ENCODE measurements at places on chromosomes 7 and 10.
A peak's percentile ranks its signal among the peaks of the same experiment; 100 is the strongest.

DNA sequence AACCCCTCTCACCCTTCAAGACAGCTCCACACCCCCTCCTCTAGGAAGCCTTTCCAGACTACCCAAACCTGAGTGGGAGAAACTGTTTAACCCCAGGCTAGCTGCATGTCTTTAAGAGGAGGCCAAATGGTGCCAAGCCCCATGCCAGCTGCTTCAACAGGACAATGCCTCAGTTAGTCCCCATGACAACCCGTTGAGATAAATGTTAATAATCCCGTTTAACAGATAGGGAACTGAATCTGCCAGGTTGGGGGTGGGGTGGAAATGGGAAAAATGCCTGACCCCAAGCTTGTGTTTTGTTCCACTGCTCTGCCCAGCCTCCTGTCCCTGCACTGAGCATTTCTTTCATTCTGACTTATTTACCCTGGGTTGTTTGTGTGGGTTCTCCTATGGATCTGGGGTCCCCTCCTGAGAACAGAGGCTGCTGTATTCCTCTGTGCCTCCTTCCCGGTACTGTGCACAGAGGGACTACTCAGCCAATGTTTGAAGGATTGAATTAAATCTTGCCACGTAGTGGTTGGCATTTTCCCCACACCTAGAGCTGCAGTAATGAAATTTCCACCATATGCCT lies 452.6 kb upstream of the ZMIZ1 start:
- no peak for DNase-seq

DNA sequence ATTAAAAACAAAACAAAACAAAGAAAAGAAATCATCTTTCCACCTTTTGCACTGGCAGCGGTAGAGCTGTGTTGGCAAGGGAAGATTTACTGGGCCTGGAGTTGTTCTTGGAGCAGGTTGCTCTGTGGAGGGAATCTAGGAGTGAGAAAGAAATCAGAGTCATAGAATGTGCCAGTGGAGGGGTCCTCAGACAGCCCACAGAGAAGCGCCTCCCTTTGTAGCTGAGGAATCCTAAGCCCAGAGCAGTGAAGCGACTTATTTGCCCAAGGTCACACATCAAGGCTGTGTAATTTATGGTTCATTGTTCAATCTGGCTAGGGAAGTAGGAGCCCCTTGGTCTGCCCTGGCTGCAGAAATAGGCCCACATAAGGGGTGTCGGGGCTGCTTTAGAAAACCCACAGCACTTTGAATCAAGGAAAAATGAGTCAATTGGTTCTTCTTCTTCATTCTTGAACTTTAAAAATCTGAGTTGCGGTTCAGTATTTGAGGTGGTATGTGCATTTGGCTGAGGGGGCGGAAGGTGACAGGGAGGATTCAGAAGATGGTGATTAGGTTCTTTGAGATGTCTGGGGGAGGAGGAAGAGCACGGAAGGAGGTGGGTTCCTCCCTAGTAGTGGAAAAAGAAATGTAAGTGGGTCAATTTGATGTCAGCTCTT lies 253.7 kb downstream of the PTEN start:
- DNase-seq: no peak

GRCh38 chr10:132470410-132471124 lies 67.0 kb upstream of the INPP5A start:
- no peak for DNase-seq

- no peak for DNase-seq
Observed at GRCh38 chr7:113338071-113338696, 219.8 kb upstream of the SMIM30 start.

DNA sequence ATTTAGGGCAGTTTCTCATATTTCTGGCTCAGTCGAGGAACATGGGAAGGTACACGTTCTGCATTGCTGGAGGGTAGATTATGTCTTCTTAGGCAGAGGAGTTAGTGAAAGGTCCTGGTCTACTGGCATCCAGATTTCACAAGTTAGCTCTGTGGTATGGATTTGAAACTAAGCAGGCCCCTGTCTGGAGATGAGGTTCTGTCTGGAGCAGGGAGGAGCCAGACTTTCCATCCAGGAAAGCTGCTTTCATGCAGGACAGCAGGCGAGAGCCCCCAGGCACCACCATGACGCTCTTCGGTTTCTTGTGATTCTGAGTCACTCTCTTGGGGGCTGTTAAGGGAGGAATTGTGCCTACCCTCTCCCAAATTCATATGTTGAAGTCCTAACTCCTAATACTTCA lies 184.3 kb downstream of the KIAA1217 start:
- DNase-seq: no peak

DNA sequence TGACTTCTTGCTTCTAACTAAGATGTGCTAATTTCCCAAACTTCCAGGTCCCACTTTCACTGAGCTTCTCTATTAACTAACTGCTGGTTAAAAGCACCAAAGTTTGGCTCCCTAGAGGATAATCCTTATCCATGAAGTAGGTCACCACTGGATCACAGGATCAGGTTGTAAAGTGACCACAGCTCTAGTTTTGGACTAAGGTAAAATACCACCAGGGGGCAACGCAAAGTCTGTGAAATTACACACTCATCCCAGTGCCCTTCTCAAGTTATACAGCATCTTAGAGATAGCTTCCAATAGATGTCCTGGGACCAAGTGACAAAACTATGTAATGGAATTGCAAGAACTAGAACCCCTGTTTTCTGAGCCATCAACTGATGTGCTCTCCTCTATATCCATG lies 116.4 kb upstream of the ASAH2 start:
- peak; percentile 49 for DNase-seq

DNA sequence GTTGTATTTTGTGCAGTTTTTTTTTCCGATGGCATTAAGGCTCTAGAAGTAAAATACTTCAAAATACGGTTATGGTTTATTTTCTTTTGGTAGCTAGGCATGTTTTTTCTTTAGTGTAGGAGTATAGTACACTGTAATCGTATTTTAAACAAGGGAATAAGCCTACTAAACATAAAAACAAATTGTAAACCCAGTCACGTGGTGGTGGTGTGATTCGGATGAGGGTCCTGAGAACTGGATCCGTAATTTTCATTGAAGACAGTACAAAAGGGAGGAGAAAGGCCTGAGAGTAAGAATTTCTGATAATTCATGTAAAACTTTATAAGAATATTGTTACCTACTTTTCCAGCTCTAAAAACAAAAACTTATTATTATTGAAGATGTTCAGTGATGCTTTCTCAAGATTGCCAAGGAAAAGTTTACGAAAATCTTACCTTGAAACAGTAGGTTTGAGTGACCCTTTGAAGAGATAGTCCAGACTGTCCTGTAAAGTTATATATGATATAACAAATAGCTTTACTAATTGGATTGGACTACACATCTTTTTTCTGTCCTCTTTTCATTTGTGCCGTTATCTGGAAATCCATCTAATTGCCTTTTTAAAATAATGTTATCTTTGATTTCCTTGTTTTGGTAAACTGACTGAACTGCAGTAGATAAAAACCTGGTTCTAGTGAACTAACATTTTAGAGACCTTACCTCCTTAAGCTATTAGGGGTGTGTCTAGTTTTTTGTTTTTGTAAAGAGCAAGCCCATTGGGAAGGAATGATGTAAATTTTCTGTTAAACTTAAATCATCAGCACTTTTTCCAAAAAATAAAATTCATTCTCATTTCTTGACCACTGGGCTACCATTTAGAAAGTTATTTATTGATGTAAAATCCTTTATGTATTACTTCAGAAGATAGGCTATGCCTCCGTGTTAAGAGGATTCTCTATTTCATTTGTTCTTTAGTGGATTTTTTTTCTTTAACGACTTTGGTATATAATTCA lies 1.0 kb upstream of the PBLD start:
- DNase-seq: no peak

DNA sequence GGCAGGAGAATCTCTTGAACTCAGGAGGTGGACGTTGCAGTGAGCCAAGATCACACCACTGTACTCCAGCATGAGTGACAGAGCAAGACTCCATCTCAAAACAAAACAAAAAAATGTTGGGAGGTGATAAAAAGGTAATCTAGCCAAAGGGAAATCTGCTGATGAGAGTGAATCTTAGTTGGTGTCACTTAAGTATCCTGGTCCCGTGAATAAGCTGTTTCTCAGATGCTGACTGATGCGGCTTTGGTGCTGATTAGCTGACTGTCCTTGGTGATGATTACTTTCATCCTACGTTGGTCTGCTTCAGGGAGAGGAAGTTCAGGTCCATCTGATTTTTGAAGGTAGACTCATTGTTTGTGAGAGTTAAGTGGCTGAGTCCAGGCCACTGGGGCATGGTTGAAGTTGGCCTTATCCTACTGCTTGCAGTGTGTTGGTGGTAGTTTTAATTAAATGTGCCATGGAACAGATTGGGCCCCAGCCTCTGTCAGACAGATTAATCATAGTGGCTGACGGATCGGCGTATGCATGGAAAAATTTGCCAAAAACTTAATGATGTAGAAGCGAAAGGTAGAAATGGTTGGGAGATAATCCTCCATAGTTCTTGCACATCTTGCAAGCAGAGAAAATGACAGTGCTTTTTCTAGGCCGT lies 17.4 kb upstream of the TMEM236 start:
- no peak for DNase-seq

DNA sequence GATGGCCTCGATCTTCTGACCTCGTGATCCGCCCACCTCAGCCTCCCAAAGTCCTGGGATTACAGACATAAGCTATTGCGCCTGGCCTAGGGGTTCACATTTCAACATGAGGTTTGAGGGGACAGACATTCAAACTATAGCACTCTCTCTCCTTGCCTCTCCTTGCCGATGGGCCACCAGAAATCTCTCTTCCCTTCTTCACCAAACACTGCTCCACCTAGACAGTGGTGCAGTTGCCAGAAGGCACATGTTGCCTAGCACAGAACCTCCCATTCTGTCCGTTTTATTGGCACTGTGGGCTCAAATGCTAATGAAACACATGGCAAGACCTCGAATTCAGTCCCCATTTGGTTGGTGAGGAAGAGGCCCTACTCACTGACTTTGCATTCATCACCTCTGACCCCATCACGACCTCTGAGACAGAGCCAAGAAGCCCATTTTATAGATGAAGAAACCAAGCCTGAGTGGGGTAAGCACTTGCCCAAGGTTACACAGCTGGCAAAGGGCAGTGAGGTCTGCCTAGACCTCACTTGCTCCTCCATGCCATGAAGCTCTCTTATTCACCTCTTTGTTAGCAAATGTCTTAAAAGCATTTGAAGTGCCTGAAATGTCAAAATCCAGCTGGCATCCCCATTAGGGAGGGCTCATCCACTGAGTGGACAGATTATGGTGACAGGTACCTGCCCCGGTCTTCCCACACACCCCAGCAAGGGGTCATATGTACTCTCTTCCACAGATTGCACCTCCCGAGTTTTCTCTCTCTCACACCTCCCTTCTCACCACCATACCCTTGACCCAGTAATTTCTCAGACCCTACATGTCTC lies 34.0 kb downstream of the GPRIN2 start:
- no peak for DNase-seq

- no peak for DNase-seq
Observed at GRCh38 chr7:26514633-26515032, 223.0 kb downstream of the SNX10 start.

Measured in iris pigment epithelial cell (primary cell).